CD4-positive, CD25-positive, alpha-beta regulatory T cell (primary cell): ENCODE measurements at places on chromosomes 2 and 18. TPM values are rescaled to one million over a fixed set of nuclear protein-coding genes. Genes with fewer than 3 reads are reported as not detected.

- no peaks in the 10 kb centered on the region for H3K4me1 ChIP-seq
- H3K4me3 ChIP-seq, result no peak overlapping the region
- H3K27me3 ChIP-seq, result peaks cover 13% of the 10 kb centered on the region
Measured at GRCh38 chr2:71254776-71255175, 27.9 kb upstream of the PAIP2B start.

Gene POTEI
- total RNA-seq, result not detected

- peaks cover 4% of the 10 kb centered on the region for H3K27me3 ChIP-seq
- H3K27ac ChIP-seq, result no peak overlapping the region
- no peak for DNase-seq
- H3K4me1 ChIP-seq, result no peaks in the 10 kb centered on the region
- no peak overlapping the region for H3K4me3 ChIP-seq
Measured at GRCh38 chr2:160175169-160176134, 24.6 kb downstream of the ITGB6 start.

GRCh38 chr18:8298186-8298585 lies 311.1 kb upstream of the RAB12 start:
- no peak for DNase-seq
- no peaks in the 10 kb centered on the region for H3K36me3 ChIP-seq
- no peak overlapping the region for H3K4me3 ChIP-seq
- no peak overlapping the region for H3K27ac ChIP-seq
- no peaks in the 10 kb centered on the region for H3K27me3 ChIP-seq

- no peak overlapping the region for H3K4me3 ChIP-seq
- H3K27ac ChIP-seq, result no peak overlapping the region
- H3K27me3 ChIP-seq, result no peaks in the 10 kb centered on the region
- no peaks in the 10 kb centered on the region for H3K36me3 ChIP-seq
- H3K4me1 ChIP-seq, result no peaks in the 10 kb centered on the region
Measured at GRCh38 chr2:66477135-66477842, 42.4 kb downstream of the MEIS1 start.

- DNase-seq, result no peak
- H3K4me3 ChIP-seq, result no peak overlapping the region
- no peak overlapping the region for H3K27ac ChIP-seq
- no peaks in the 10 kb centered on the region for H3K4me1 ChIP-seq
Measured at GRCh38 chr18:78390348-78390951, 589.2 kb upstream of the SALL3 start.
